Tongue (tissue), 3 donors: ENCODE measurements at places on chromosomes 6 and 20.

- no peak for DNase-seq
These were observed 313.4 kb upstream of the BTBD3 start for GRCh38 chr20:11604339-11604738.

GRCh38 chr6:155561257-155561965 lies 105.8 kb upstream of the NOX3 start:
- peak; percentile 19 for DNase-seq

GRCh38 chr6:84093441-84094435 lies 60.2 kb downstream of the MRAP2 start:
- no peak for DNase-seq

DNA sequence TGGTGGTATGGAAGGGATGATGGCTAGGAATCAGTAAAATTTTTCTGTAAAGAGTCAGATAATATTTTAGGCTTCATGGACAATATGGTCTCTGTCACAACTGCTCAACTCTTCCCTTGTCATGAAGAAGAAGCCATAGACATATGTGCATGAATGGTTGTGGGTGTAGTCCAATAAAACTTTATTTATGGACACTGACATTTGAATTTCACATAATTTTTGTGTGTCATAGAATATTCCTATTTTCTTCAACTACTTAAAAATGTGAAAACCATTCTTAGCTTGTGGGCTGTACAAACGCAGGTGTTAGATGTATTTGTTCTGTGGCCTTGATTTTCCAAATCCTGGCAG lies 59.9 kb downstream of the SYNDIG1 start:
- DNase-seq = no peak

- DNase-seq = no peak
These were observed 235.9 kb downstream of the CDH4 start for GRCh38 chr20:61487997-61488371.

GRCh38 chr20:20580139-20580538 lies 132.3 kb downstream of the RALGAPA2 start:
- DNase-seq = no peak

DNA sequence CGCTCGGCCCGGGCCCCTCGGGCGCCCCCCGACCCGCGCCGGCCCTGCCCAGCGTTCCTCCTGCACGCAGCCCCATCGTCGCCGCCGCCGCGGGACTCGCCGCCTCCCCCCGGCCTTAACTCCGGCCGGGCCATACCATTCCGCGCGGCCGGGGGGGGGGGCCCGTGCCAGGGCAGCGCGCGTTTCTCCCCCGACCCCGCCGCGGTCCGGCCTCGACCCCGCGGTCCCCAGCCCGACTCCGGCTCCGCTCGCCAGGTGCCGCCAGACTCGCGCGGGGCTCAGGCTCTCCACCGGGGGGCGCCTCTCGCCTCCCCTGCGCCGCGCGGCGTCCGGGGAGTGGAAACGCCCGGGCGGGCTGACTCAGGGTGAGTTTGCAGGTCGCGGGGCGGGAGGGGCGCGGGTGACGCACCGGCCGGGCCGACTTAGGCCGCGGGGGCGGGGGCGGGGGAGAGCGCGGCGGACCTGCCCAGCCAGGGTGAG lies at the start of gene SRXN1:
TSS of gene SRXN1 (minus strand) at position 91 of the 480 bp plus-strand sequence. CDS start at position 76, 15 bp downstream.
- peak; percentile 89 for DNase-seq
